ENCODE measurements at places on chromosomes 4 and X.

GRCh38 chrX:12814420-12814819, 23.2 kb downstream of the PRPS2 start:
- peak; percentile 24 for DNase-seq

DNA sequence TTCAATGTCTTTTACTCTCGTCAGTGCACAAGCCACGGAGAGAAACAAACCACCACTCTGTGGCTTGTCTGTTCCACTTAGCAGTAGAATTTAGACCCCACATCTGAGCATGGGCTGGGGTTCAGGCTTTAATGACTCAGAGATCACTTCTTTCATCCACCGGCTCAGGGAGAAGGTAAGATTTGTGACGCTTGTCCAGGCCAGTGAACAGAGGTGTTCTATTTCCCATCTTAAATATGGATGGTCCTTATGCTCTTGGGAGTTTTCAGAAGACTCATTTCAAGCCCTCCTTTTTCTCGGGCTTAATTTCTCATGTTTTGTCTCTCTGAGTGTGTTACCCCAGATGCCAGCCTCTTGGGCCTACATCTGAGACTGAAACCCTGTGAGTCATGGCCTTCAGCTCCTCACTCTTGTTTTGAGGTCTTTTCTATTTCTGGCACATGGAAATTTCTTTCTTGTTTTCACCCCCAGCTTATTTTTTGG, 127.4 kb upstream of the SFRP2 start:
- DNase-seq: no peak

DNA sequence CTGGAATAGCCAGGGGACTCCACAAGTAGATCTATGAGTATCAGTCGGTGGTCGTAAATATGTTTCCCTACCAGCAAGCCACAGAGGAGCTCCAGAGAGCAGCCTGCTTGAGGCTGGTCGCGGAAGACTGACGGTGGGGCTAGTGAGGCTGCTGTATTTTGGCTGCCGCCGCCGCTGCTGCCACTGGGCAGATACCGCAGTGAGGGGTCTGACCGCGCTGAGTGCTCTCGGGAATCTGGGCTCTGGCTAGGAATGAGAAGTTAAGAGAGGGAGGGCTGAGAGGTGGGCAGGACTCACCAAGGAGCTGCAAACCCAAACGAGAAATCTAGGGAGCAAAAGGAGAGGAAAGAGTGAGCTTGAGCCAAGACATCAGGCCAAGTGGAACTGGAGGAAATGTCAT, at the start of gene EXOC1L:
Gene EXOC1L, plus strand, starts transcription at position 157 of the 400 bp plus-strand sequence. Its CDS starts 237 bp downstream, at position 394.
- no peak for DNase-seq

DNA sequence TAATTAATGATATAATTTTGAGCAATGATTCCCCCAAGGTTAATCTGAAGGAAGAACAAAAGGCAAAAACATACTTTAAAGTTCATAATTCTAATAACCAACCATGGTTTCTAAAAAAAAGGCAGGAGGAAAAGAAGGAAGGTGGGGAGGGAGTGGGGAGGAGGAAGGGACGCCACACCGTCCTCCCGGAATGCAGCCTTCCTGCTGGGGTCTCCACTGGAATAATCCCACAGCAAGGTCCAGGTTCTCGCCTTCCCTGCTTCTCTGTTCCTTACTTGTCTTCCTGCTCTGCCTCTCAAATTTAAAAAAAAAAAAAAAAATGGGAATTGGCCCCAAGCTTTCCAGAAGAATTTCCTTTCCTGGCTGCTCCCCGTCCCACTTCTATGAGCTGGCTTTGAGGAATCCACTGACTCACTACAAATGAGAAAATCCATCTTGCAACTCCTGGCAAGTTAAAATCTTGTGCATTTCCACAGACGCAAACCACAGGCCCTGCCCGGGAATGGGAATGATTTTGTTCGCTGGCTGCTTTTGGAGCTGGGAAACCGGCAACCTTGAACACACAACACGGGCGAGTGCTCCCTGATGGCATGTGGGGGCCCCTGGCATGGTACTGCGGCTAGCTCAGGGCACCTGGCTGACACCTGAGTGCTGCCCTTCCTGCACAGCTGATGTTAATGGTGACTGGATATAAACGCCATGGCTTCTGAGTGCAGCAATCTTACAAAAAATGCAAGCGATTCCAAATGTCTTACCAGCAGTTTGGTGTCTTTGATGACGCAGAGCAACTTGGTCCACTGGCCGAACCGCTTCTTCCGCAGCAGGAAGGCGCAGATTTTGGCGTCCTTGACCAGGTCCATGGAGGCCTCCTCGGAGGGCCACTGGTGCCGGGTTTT, 97.0 kb downstream of the AFAP1 start:
- no peak for DNase-seq

DNA sequence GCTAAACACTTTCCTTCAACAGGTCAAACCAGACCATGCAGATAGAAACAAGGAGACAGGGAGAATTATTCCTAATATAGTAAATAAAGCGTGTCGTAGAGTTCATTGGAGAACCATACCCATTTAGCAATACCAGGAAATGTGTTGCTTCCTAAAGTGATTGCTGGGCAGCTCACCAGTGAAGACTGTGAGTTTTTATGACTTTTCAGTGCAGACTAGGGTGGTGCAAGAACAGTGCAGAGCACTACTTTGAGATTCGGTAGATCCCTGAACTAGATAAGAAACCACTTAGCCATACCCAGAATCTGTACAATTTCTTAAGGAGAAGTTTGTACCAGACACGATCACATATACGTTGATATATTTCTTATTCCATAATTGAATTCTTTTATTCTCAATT, 87.4 kb downstream of the EMCN start:
- DNase-seq: no peak

DNA sequence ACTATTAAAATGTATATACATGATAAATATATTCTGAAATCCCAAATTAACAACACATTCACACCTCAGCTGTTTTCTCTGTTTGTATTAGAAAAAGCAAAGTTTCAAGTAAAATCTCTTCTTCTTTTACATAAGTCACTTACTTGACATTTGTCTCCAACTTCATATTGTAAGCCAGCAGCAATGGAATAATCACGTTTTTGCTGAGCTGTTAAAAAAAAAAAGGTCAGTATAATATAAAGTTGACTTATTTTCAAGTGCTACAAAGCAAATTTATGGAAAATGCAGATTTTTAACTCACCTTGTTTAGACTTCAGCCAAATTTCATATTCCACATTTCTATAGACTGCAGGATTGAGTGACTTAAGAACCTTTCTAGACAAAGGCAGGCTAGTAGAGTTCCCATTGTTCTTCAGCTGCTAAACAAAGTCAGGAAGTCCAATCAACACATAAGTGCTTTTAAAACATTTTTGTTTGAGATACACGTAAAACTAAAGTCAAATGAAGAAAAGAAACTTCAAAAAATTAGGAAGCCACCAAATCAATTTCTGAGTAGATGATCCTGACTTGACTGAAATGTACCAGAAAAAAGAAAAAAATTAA, 25.0 kb downstream of the OTUD4 start:
- no peak for DNase-seq

GRCh38 chr4:70901607-70901983, 574 bp upstream of the MOB1B start:
- no peak for DNase-seq

- DNase-seq: no peak
These were observed 421.9 kb upstream of the DIPK2B start for GRCh38 chrX:45622538-45622937.

- DNase-seq: no peak
These were observed 31.0 kb downstream of the AFAP1 start for GRCh38 chr4:7908668-7909067.

- DNase-seq: peak; percentile 34
These were observed 11.2 kb upstream of the RNF175 start for GRCh38 chr4:153771046-153771445.

DNA sequence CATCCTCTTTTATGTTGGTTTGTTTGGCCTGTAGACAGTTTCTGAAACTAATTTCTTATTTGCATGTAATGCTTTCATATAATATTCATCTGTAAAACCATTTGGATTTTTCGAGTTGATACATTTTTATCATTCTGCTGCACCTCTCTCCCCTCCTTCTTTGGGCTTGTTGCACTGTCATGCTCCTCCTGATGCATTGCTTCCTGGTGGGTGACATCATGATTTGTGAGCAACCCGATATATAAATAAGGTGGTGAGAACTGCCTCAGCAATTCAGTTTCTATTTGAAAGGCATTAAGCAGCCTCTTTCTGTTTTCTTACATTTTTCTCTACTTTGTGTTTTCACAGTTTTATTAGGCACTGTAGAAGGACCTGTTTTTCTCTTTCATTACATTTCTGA, 515.7 kb downstream of the RPA4 start:
- DNase-seq: peak; percentile 44

DNA sequence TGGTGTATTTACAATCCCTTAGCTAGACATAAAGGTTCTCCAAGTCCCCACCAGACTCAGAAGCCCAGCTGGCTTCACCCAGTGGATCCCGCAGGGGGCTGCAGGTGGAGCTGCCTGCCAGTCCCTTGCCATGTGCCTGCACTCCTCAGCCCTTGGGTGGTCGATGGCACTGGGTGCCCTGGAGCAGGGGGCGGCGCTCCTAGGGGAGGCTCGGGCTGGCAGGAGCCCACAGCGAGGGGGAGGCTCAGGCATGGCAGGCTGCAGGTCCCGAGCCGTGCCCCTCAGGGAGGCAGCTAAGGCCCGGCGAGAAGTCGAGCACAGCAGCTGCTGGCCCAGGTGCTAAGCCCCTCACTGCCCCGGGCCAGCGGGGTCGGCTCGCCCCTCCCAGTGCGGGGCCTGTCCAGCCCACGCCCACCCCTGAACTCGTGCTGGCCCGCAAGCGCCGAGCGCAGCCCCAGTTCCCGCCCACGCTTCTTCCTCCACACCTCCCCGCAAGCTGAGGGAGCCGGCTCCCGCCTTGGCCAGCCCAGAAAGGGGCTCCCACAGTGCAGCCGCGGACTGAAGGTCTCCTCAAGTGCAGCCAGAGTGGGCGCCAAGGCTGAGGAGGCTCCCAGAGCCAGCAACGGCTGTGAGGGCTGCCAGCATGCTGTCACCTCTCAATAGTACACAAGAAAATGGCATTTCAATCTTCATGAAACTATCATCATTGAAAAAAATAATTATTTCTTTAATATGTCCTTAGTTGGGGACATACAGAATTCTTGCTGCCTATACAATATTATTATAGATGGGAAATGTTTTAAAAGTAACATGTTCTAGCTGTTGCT, 189.1 kb downstream of the SLC7A11 start:
- DNase-seq: no peak

- DNase-seq: peak; percentile 70
These were observed 126.4 kb upstream of the GATB start for GRCh38 chr4:151887031-151887815.

- no peak for DNase-seq
These were observed 71.4 kb upstream of the PJA1 start for GRCh38 chrX:69236641-69237040.

DNA sequence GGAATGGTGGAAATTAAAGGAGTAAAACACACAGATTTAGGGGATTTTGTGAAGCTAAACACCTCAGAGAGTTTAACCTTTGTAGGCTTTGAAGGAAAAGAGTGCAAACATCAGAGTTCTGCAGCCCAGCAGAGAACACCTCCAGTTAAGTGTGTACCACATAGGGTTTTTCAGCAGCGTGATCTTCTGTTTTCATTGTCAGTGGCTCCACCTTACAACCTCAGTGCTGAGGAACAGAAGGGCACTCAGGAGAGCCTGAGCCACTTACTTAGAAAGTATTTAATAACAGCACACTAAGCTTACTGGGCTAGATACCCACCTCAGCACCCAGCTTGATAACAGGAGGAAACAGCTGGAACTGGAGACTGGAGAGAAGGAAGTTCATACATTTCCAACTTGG, 2.0 kb upstream of the FBXW7 start:
- DNase-seq: no peak

DNA sequence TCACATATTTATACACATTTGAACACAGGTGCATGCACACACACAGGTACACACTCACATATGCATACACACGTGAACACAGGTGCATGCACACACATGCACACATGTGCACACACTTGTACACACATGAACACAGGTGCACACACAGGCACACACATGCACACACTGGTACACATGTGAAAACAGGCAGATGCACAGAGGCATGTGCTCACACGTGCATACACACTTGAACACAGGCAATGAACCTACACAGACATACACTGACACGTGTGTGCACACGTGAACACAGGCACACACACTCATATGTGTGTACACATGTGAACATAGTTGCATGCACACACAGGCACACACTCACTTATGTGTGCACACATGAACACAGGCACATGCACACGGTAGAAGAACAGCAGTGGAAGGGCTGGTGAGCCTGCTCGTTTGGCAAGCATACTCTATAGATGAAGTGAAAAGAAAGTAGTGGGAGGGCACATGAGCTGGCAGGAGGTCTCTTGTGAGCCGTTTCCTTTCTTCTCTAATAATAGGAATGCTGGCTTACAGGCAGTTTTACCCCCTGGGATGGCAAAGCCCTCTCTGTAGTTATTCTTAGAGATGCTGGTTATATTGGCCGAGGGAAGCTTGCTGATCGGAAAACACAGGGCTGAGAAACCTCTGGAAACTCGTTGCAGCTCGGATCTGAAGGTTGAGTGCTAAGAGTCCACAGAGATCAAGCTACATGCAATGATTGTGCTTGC, 279.6 kb upstream of the CLNK start:
- DNase-seq: no peak

- DNase-seq: no peak
These were observed 32.5 kb upstream of the CENPU start for GRCh38 chr4:184766446-184766845.

- DNase-seq: peak; percentile 32
These were observed 468 bp downstream of the GLA start for GRCh38 chrX:101407167-101407747.

- no peak for DNase-seq
These were observed 455.4 kb downstream of the PCDH18 start for GRCh38 chr4:137076908-137077307.

- DNase-seq: no peak
These were observed 46.2 kb downstream of the FAM9B start for GRCh38 chrX:8987672-8988250.

DNA sequence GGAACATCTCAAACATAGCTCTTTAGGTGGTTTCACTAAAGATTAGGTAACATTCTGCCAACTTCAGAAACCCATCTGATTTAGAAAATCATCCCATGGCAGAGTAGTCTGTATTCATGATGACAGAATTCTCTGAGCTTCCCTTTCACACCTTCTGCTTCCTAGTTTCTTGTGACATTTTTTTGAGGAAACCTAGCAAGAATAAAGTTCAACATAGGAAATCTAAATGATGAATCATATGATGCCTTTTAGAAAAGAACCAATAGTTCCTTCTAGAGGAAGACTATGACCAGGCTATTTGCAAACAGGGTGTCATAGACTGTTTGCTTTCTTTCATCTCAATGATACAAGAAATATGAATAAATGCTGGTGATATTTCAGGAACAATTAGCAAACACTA, 49.8 kb upstream of the CAMK2D start:
- peak; percentile 92 for DNase-seq

- DNase-seq: no peak
These were observed 15.4 kb downstream of the SNX12 start for GRCh38 chrX:71052721-71053120.

GRCh38 chrX:1336331-1336943, at the start of gene IL3RA:
Gene IL3RA, plus strand, starts transcription at chrX:1336785. Its CDS starts 4,981 bp downstream, at chrX:1341766.
- peak; percentile 89 for DNase-seq
